ENCODE measurements at places on chromosomes 3 and 15.

DNA sequence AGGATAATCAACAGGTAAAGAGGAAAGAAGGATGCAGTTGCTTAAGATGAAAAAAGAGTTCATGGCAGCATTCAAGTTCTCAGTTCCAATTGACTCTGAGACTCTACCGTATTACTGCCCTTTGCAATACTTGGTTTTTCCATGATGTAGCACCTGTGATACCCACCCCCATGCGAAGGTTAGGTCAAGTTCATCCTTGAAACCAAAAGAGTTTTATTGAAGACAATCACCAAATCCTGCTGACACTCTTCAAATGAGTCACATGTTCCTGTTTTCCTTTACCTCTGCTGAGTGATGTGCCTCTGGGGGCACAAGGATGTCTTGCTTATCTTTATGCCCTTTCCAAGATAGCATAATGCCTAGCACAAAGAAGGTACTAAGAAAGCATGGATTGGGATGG is 111.3 kb upstream of the SLC7A14 start:
- no peak for DNase-seq

DNA sequence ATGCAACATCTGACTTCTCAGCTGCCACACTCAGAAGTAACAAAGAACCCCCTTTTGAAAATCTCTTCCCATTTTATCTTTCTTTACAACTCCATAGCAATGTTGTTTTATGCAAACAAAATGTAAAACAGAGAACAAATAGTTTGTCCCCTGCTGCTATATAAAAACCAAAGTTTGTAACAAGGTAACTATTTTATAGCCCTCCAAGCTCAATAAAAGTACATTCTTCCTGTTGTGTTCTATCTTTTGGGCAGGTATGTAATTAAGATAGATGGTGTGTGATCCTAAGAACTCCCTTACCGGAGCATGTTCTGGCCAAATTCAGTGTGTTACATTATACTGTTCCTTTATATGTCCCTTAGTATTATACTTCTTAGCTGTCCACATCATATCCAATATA is 12.6 kb upstream of the CGNL1 start:
- DNase-seq: no peak

GRCh38 chr3:133926736-133927539 is 31.3 kb upstream of the RAB6B start:
- DNase-seq: no peak

- DNase-seq: no peak
Observed at GRCh38 chr3:172036541-172037215, 2.7 kb upstream of the FNDC3B start.

DNA sequence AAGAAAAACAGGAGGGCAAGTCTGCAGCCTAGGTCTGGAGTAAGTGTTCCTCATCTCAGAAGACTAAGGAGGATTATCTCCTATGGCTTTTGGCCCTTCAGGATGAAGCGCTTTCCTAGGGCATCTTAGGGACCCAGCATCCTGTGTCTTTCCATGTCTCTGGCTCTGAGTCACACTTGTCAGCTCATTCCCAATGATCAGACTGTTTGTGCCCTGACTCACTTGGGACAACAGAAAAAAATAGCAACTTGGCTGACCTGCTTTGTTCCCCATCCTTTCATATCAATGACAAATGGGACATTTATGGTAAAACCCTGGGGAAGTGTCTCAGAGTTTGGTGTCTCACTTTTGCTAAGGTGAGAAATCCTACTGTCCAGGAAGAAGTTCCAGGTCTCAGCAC is 76.2 kb upstream of the OXTR start:
- DNase-seq: no peak

DNA sequence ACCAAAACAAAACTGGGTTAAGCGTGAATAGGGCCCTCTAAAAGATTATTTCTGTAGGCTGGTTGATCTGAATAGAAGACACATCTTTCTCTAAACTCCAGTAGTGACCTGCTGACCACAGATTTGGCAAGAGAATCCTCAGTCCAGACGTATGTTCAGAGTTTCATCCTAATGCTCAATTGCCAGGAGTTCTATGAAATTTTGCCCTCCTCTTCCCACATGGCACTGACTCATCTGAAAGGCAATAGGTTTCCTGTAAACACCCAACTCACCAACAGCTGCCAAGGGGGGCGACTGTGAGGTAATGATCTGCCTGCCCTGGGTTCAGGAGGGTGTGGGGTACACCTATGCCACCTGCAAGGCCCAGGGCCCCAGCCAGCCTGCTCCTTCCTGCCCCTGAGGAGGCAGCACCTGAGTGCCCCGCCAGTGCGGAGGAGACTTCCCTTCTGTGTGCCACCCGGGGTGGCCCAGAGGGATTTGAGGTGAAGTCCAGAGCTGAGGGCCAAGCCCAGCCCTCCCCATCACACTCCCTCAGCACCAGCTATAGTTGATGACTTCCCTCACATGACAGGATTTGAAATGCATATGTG is 8.4 kb upstream of the PLA2G4D start:
- DNase-seq: no peak

DNA sequence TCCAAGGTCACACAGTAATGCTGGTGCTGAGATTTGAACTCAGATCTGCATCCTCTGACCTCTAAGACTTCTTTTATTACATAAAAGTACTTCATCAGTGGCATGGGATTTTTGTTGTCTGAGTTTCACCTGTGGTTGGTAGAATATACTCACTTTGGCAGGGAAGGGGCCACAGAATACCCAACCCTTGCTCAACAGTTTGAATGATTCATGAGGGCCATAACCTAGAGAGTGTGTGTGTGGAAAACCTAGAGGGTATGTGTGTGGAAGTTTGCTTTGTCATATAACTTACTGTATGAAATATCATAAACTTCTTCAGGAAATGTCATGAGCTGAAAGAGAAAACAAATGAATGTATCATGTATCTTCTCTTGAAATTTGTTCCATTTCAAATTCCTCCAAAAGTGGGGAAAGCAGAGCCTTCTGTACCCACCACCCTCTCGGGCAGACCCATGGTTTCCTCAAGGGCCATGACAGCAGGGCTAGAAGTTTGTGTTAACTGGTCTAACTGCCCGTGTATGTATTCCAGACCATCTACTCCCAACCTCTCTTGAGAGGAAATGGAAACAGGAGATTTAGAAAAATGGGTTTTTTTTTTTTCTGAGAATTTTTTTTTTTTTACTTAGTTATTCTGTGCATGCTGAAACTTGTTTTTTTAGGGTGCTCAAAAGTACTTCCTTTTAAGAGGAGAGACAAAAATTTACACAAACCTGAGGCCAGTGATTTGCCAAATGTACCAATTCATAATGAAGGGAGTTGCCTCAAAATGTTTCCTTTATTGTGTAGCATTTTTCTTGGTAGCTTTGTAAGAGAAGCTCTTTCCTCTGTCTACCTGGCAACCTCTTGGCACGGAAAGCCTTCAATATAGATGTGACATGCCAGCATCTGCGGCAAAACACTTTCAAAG is 127.0 kb downstream of the TPRG1 start:
- DNase-seq: no peak

- no peak for DNase-seq
Observed at GRCh38 chr15:80183886-80184285, 31.1 kb downstream of the FAH start.

DNA sequence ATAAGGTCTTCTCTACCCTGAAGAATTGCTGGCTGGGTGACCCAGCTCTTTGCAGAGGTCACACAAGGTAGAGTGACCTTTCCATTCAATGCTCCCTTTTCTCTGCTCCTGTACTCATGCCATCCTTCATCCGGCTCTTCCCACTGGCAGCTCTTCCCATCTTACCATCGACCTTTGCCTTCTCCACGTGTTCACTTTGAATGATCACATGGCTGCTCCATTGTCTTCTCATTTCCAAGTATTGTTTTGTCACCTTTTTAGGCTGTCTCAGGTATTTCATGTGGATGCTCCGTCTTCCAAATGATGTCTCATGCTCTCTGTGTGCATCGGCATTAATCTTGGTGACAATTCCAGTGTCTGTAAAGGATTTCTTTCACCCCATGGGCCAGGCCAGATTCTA is 76.6 kb upstream of the ONECUT1 start:
- no peak for DNase-seq

DNA sequence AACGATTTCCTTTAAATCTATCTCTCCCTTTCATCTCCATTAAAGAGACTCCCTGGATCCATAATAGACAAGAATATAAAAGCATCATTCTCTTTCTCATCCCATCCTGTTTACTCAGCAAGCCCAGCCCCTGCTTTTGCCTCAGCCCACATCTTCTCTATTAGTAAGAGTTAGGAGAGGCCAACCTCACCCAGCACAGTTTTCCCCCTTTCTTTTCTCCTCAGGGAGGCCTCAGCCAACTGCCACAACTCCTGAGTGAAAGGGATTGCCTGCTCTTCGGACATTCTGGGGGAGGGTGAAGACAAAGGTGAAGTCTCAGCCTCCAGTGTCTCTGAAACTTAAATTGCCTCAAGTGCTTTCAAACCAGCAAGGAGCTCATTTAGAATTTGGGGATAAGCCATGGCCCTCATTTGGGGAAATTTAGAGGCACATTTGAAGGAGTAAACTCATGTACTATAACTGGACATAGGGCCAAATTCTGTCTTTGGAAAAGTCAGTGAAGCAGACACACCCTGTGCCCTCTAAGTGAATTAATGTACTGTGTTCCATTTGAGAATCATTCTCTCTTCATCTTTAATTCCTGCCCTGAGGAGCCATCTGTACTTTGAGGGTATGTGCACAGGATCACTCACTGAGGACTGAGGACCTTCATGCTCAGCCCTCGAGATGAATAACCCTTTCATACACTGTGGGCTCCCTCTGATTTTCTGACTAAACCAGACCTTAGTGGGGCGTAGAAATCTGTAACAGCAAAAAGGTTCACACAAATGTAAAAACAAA is 82.5 kb downstream of the SOX2 start:
- no peak for DNase-seq

GRCh38 chr15:94844538-94845389 is 613.4 kb downstream of the MCTP2 start:
- DNase-seq: no peak

DNA sequence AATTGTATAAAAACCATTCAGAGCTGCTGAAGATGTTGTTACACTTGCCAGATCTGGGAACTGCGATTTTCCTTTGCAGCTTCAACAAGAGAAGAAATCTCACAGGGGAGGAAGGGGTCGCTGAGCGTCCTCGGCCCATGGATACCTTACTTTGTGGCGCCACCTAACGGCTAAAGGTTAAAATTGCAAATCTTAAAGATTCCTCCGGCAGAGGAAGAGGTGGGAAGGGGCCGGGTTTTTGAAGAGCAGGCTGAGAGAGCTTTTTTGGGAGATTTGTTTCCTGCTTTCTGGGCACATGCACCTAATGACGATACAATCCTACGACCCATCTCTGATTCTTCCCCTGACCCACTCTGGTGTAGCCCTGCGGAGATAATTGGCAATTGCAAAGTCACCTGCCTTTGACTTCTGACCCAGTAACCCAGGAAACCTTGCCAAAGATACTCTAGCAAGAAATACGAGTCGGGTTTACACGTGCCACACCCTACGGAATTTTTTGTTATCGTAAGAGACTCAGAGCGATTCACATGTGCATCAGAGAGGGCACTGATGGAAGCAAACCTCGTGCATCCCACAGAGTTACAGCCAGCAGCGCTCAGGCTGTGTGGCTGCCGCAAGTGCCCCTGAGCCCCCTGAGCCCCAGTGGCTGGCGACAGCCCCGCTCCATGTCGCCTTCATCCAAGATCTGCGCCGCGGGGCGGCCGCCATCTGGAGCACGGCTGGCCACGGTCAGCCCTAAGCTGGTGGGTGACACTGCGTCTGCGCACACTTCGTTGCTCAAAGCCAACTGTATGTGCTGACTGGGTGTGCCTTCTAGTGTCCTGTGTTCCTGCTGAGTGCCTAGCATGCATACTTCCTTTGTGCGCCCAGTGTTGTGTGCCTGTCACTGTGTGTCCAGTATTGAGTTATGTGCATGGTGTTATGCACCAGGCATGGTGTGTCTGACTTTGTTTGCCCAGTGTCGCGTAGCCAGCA is 55.2 kb upstream of the CHRNA7 start:
- DNase-seq: peak; percentile 26

DNA sequence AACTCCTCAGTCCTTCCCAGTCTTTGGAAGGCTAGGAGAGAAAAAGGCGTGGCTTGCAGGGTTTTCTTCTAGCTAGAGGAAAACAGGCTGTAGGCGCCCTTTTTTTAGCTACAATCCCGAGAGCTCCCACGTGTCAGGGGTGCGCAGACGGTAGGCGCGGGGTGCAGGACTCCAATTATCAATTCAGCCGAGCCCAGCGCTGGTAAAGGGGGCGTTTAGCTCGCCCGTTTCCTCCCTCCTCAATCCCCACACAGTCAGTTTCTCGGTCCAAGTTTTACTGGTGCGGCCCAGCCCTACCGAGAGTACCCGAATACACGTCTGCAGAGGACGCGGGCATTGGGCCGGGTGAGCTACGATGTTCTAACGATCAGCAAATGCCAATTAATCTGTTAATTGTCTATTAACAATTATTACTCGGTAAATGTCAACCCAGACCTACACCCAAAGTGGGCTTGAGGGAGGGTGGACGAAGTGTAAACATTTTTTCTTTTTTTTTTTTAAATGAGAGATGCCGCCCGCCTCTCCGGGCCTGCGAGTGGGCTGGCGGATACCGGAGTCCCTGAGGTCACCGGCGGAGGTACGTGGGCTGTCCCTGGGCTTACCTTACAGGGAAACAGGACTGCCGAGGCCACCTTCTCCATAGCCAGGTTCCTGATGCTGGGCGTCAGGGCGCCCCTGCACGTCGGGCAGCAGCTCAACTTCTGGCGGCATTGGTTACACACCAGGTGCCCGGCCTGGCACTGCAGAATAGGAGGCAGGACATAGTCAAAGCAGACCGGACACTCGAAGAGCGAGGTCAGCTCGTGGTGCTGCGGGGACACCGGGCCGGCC is 923 bp downstream of the SIAH2 start:
- DNase-seq: peak; percentile 39

DNA sequence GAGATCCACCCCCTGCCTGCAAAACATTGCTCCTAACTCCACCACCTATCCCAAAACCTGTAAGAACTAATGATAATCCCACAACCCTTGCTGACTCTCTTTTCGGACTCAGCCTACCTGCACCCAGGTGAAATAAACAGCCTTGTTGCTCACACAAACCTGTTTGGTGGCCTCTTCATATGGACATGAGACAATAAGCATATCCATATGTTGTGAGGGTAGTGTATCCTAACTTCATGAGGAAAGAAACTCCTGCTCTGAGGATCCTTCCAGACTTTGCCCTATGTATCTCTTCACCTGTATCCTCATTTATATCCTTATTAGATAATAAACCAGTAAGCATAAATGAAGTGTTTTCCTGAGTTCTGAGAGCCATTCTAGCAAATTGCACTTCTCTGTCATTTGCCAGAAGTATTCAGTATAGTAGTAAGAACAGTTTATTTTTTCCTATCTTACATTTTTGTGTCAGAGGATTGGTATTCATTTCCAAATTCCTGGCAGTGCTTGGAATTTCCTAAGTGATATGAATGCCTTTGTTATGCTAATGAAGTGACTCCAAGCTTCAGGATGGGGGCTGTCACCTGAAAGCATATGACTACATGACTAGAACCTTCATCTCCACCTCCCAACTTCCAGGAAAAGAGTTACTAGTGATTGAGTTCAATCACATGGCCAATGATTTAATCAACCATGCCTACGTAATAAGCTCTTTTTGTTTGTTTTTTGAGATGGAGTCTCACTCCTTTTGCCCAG is 30.2 kb downstream of the TTBK2 start:
- DNase-seq: no peak

- no peak for DNase-seq
Observed at GRCh38 chr15:58378241-58379085, 53.3 kb upstream of the LIPC start.

DNA sequence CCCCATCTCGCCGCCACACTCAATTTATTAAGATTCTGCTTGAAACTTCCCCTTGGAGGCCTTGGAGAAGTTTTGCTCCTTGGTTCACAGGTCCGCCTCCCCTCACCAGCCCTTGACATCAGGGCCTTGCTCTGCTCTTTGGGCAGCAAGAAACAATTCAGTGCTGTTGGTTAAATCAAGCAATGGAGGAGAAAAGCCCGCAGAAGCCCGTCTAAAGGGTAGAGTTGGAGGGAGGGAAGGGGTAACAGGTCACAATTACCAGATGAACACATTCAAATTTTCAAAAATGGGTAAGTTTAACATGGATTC is 429 bp downstream of the PARP9 start:
- DNase-seq: no peak
